ENCODE measurements at places on chromosomes 1 and 21.

DNA sequence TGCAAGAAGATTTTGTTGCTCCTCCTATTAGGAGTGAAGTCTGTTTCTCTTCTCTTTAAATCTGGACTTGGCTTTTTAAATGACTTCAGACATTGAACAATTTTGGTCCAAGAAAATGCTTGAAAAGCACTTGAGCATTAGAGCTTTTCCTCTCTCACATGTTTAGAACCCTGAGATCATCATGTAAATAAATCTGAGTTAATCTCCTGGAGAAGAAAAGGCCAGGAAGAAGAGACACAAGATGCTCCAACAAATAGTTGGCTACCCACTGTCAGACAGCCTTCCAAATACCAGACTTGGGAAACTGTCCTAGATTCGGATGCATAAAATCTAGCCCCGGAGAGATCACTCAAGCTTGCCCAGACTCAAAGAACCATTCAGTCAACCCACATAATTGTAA lies 1353.1 kb upstream of the ADGRL4 start:
- H3K27me3 ChIP-seq: no peaks in the 10 kb centered on the region
- no peak overlapping the region for H3K27ac ChIP-seq
- H3K4me3 ChIP-seq: no peak overlapping the region
- no peak for DNase-seq
- no peaks in the 10 kb centered on the region for H3K4me1 ChIP-seq
- no peaks in the 10 kb centered on the region for H3K36me3 ChIP-seq

DNA sequence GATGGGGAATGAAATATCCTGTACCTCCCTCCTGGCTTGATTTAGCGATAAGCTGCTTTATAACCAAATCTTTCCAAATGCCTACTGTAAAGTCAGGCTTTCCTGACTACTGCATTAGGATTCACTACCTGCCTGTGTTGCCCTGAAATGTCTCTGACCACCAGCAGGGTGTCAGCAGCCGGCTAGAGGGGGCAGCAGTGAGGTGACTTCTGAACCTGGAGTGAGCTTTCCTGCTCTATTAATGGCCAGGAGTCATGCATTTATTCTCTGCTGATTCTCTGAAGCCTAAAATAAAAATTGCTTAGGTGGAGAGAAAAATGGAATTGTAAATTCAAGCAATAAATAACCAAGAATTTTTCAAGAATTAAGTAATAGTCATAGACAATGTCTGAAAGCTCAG lies 2.5 kb downstream of the BACE2 start:
- no peaks in the 10 kb centered on the region for H3K27me3 ChIP-seq
- peak; percentile 51 for DNase-seq
- H3K4me3 ChIP-seq: no peak overlapping the region
- no peaks in the 10 kb centered on the region for H3K36me3 ChIP-seq

GRCh38 chr1:199002661-199003060 lies 363.8 kb downstream of the PTPRC start:
- H3K4me3 ChIP-seq: no peak overlapping the region
- DNase-seq: no peak
- no peak overlapping the region for H3K27ac ChIP-seq
- H3K36me3 ChIP-seq: no peaks in the 10 kb centered on the region
- no peaks in the 10 kb centered on the region for H3K27me3 ChIP-seq

- no peaks in the 10 kb centered on the region for H3K27me3 ChIP-seq
- peaks cover 70% of the 10 kb centered on the region for H3K36me3 ChIP-seq
- no peaks in the 10 kb centered on the region for H3K4me1 ChIP-seq
- H3K27ac ChIP-seq: no peak overlapping the region
- H3K4me3 ChIP-seq: no peak overlapping the region
Measured at GRCh38 chr1:21607549-21608529, 61.3 kb downstream of the RAP1GAP start.

- no peak overlapping the region for H3K4me3 ChIP-seq
- no peak overlapping the region for H3K27ac ChIP-seq
- H3K4me1 ChIP-seq: no peaks in the 10 kb centered on the region
Measured at GRCh38 chr1:43610339-43610738, 39.6 kb upstream of the KDM4A start.

DNA sequence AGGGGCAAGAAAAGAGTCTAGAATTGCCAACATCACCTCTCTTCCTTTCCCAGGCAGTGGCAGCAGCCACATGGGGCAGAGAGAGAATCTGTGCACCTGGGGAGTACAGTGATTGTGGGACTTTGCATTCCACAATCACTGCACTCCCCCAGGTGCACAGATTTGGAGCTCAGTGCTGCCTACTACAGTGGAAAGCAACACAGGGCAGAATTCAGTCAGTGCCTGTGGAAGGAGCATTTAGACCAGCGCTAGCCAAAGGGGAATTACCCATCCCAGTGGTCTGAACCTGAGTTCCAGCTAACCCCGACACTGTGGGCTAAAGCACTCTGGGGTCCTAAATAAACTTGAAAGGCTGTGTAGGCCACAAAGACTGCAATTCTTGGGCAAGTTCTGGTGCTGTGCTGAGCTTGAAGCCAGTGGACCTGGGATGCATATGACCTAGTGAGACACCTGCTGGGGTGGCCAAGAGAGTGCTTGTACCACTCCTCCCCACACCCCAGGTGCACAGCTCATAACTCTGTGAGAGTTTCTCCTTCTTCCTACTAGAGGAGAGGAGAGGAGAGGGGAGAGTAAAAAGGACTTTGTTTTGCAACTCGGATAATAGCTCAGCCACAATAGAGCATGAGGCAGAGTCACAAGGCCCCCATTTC lies 50.3 kb downstream of the NUP210L start:
- no peak for DNase-seq
- no peak overlapping the region for H3K4me3 ChIP-seq
- H3K4me1 ChIP-seq: no peaks in the 10 kb centered on the region
- no peaks in the 10 kb centered on the region for H3K27me3 ChIP-seq

GRCh38 chr1:55289614-55290013 lies 74.5 kb upstream of the USP24 start:
- no peak for DNase-seq
- H3K27ac ChIP-seq: no peak overlapping the region
- no peaks in the 10 kb centered on the region for H3K36me3 ChIP-seq
- no peak overlapping the region for H3K4me3 ChIP-seq
- H3K4me1 ChIP-seq: no peaks in the 10 kb centered on the region
- no peaks in the 10 kb centered on the region for H3K27me3 ChIP-seq

- no peak overlapping the region for H3K27ac ChIP-seq
- H3K36me3 ChIP-seq: no peaks in the 10 kb centered on the region
- DNase-seq: no peak
Measured at GRCh38 chr1:111480674-111481073, 6.9 kb downstream of the C1orf162 start.

GRCh38 chr1:3248155-3249141 lies 179.4 kb downstream of the PRDM16 start:
- H3K4me1 ChIP-seq: peaks cover 18% of the 10 kb centered on the region
- DNase-seq: no peak
- peak overlapping the region; percentile 16 for H3K27ac ChIP-seq
- H3K36me3 ChIP-seq: no peaks in the 10 kb centered on the region

- H3K4me1 ChIP-seq: no peaks in the 10 kb centered on the region
- H3K27ac ChIP-seq: no peak overlapping the region
- no peak for DNase-seq
- no peaks in the 10 kb centered on the region for H3K27me3 ChIP-seq
- H3K4me3 ChIP-seq: no peak overlapping the region
Measured at GRCh38 chr1:31595836-31596736, 19.8 kb downstream of the TINAGL1 start.

All from pancreas (tissue), 10 donors.